C1 segment of cervical spinal cord (tissue), 14 donors: ENCODE measurements at places on chromosomes 7 and 10.

GRCh38 chr7:76280408-76280807, 22.1 kb upstream of the HSPB1 start:
- DNase-seq = no peak

- DNase-seq = no peak
Observed at GRCh38 chr7:42590771-42591310, 321.0 kb downstream of the C7orf25 start.

DNA sequence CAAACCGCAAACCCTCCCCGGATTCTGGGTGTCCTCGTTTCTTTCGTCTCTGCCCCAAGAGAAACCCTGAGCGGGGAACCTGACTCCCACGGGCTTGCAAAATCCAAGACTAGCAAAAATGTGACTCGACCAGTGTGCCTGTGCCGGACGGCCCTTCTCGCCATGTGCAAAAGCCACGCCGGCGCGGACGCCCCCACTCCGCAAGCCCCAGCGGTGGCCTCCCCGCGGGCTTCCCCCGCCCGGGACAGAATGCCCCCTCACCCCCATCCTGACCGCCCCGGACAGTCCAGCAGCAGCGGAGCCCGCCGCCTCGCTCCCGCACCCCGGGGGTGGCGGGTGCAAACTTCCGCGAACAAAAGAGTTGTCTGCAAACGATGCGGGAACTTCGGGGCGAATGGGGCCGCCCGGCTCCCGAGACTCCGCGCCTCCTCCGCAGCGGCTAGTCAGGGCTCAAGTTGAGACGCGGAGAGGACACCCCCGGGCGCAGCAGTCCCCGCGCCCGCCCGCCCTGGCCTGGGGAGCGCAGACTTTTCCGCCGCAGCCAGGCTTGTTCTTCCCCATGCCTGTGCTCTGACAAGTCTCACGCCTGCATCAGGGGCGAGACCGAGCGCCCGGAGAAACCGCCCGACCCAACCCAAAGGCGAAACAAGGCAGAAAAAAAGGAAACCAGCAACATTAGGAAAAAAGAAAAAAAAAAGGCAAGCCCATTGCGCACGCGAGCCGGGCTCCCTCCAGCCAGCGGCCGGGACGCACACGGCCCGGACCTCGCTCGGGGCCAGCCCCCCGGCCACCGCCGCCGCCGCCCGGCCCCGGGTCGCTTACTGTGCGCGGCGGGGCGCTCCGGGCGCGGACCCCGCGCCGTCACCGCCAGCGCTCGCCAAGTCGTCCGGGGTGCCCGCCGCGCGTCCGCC, 732 bp downstream of the FAM53B start:
- DNase-seq = no peak

- DNase-seq = no peak
Observed at GRCh38 chr7:106679153-106679931, 18.4 kb upstream of the CCDC71L start.

DNA sequence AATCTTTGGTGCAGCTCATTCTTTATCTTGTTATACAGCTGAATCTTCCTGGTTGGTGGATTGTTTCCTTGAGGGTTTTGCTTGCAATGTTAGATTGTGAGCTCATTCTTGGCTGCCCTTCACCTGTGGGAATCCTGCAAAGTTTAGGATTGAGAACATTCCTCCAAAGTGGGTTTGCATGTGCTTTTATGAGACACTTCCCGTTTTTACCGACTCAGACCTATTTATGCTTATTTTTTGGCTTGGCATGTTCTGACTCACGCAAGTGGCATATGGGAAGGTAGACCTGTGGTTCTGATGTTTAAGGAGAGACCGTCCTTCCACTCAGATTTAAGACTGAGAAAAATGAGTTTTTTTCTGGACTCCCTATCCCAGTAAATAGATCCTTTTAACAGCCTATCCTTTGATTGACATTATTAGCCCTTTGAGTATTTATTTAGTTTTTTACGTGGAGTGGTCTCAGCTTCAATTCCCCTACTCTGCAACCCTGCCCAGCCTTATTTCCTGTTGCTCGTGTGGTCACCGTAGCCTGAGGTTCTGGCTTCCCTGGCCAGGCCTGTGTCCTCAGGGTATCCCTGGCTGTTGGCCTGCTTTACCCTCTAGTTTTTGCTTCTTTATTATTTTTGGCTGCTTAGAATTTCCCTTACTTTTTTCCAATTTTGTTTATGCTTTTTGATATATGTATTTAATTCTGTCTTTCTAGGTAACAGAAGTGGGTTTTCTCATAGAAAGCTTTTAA, 13.4 kb upstream of the PRF1 start:
- no peak for DNase-seq

- DNase-seq = no peak
Observed at GRCh38 chr7:76054123-76055120, 6.5 kb downstream of the MDH2 start.

DNA sequence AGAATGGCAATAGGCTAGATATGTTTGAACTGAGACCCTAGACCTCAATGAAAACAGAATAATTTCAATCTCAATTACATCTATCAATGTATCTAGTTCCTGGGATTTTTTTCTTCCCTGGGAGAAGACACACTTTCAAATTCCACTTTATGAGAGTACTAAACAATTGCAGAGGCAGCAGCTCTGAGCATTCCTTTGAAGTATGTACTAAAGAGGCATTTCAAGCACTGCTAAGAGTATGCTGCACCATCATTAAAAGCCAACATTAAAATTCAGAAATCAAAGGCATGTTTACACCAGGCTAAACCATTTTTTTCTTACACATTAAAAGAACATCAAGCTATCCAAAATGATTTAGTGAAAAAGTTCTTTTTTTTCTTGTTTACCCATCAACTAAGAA, 297.9 kb upstream of the CACNA2D1 start:
- no peak for DNase-seq

DNA sequence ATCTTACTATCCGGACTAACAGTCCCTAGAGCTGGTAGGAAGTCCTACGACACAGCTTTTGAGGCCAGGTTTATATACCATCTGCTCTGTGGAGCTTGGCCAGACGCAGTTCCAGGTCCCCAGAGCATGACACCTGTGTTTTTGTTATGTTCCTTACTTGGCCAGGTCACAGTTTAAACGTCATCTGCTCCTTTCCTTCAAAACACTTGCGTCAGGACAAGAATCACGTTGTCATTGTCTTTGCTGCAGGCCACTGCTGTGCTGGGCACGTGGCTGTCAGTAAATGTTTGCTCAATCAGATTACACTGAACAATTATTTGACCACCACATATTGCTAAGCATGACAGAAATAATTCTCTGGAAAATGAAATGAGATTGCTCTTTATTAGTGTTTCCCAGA, 23.9 kb downstream of the SLC18A2 start:
- DNase-seq = no peak

DNA sequence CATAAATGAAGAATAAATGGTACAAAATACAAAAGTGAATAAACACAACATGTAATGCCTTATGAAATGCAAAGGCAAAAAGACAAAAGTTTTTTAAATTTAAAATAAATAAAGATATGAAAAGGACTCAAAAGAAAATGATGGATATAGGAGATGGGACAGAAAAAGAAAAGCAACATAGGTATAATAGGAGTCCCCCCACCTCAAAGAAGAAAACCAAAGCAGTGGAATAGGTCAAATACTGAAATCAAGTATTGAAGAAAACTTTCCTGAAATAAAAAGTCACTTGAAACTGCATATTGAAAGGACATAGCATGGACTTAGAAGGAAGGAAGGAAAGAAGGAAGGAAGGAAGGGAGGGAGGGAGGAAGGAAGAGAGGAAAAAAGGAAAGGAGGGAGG, 110.0 kb upstream of the FAM204A start:
- no peak for DNase-seq

DNA sequence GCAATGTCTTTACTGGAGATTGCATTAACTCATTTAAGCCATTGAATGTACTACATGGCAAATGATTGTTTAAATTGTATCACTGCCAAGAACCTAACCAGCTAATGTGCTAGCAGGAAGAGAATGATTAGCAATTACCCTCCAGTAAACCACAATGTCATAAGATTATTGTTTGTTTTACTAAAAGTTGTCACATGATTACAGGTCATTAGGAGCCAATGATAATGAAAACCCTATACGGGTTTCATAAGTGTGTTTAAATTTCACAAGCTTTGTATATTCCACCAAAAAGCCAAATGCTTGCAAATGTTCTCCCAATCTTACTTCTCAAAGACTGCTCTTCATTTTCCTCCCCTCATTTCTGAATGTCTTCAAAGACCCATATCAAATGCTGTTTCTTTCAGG, 76.5 kb upstream of the PPP1R3C start:
- DNase-seq = no peak

DNA sequence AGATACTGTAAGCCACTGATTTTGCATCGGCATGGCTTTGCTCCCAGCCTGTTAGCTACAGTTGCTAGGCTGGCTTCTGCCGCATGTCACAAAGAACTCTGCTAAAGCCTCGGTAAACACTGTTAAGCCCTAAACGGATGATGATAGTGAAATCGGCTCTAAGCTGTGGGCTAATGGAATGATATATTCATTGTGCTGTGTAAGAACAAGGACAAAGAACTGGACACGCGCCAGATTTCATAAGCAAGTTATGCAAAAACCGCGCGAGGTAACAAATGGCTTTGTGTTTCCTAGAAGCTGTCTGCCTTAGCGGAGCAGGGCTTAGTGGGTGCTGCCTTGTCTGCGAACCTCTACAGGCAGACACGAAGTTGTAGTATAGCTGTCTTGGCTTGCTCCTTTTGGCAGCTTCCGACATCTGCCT, 331.3 kb upstream of the COBL start:
- DNase-seq = no peak

DNA sequence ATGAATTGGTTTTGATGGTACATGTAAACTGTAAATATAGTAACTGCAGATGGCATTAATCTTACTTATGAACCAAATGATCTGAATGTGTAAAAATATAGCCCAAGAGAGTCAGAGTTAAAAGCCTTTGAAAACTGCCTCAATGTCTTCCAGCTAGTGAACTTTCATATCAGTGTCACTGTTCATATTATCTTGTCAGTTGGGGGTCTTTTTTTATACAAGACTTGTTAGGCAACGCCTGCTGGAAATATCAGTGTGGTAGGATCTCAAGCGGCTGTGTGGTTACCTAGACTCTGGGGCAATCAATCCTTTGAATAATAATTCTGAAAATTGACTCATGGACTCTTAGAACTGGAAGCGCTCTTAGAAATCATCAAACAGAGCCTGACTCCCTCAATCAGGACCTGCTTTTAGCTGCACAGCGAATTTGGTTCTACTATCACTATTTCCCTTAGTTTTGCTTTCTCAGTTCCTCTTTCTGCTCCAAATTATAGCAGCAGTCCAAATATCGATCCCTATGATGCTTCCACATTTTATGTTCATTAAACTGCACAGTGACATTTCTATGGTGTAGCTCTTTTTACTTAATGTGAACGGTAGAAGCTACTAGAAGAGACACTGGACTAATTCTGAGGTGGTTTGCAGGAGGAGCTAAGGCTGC, 100.1 kb upstream of the COL1A2 start:
- no peak for DNase-seq

GRCh38 chr10:94991243-94991888, 52.9 kb downstream of the CYP2C9 start:
- DNase-seq = no peak

DNA sequence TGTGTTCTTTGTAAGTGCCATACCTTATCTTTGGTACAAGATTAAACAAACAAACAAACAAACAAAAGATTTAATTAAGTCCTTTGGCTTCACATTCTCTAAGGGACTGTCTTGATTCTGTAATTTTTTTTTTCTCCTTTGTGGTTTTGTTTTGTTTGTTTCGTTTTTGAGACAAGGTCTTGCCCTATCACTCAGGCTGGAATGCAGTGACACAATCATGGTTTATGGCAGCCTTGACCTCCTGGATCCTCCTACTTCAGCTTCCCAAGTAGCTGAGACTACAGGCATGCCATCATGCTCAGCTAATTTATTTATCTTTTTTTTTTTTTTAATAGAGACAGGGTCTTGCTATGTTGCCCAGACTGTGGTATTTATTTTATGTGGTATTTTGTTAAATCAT, 165.8 kb downstream of the LRRC4 start:
- DNase-seq = no peak

GRCh38 chr10:1461016-1461415, 276.3 kb downstream of the ADARB2 start:
- DNase-seq = no peak

- no peak for DNase-seq
Observed at GRCh38 chr7:129958643-129959470, 6.1 kb upstream of the UBE2H start.

GRCh38 chr7:116210345-116211005, at the start of gene TES:
Gene TES, plus strand, starts transcription at chr7:116210539. Its CDS starts 169 bp downstream, at chr7:116210708.
- no peak for DNase-seq

GRCh38 chr7:124276005-124276622, 243.2 kb upstream of the TMEM229A start:
- DNase-seq = peak; percentile 4

DNA sequence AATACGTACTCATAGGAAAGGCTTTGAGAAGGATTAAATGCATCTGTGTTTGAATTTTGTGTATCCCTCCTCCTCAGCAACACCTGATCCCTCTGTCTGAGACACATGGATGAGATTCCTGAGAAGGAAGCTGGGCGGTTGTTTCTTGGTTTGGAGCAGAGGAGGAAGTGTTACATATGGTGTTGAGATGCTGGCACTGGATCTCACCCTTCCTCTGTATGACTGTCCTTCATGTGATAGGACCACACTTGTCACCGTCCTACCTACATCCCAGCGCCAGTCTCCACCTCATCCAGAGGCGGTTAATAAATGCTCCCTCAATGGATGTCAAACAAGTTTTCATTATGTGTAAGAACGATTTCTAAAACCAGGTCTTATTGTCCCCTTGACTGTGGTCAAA, 49.4 kb upstream of the KLF6 start:
- DNase-seq = no peak

- DNase-seq = no peak
Observed at GRCh38 chr7:124323597-124323996, 290.7 kb upstream of the TMEM229A start.

DNA sequence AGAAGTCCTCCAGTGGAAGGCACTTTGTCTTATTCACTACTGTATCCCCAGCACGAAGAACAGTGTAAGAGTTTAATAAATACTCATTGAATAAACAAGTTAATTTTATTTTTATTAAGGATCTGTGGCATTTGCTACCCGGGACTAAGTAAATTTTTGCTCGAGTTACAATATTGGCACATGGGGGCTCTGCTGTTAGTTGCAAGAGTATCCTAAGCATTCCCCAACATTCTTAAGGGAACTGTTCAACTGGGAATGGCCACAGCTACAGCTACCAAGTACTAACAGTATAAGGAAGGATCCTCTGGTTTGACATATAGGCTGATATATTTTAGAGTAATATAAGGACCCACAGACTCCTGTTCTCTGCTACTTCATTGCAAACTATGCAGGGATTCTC, 8.7 kb upstream of the LRRTM3 start:
- DNase-seq = no peak

GRCh38 chr7:134101716-134102115, 25.4 kb upstream of the LRGUK start:
- no peak for DNase-seq

- peak; percentile 34 for DNase-seq
Observed at GRCh38 chr7:883055-884021, 7.0 kb downstream of the GET4 start.
